ENCODE measurements at places on chromosomes 6 and 20.
A peak's percentile ranks its signal among the peaks of the same experiment; 100 is the strongest.

DNA sequence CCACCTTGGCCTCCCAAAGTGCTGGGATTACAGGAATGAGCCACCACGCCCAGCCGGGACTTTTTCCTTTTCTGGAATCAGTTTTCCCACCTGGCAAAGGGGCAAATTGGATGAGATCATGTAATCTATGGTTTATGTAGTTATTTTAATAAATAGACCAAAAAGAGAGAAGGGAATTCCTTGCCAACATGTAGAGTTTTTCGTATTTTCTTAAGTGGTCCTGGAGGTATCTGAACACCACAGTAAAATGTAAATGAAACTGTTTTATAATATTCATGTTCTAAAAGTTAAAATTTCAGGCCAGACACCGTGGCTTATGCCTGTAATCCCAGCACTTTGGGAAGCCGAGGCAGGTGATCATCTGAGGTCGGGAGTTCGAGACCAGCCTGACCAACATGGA lies 185.1 kb upstream of the ZNF217 start:
- no peak for DNase-seq

GRCh38 chr6:154578004-154578559 lies 67.6 kb upstream of the CNKSR3 start:
- DNase-seq = no peak

DNA sequence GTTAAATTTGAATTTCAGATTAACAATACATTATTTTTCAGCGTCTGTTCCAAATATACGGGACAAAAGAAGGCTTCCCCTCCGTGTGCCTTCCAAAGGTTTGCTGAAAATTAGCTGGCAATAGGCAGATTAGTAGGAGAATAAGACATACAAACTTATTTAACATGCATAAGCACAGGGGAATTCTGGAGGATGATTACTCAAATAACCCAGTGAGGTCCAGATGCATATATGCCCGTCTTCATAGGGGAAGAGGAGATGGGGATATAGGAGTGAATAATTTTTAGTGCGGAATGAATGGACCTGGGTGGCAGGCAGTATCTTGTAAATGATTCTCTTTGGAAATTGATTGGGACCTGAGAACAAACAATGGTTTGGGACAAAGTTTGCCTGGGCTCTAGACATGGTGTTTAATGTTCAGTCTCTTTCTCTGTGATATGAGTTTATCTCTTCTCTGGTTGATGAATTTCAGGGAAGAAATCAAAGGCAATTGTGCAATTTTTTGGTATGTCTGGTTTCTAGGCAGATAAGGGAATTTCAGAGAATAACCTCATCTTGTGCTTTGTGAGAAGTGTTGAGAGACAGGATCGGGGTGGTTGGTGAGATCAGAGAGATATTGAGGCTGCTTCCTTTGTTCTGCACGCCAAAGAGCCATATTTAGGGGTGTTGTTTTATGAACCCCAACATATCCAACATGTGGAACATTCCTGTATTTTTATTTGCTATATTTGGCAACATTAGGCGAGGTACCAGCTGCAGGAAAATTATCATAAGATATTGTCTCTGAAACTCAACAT lies 63.7 kb downstream of the MKKS start:
- DNase-seq = no peak

GRCh38 chr6:167435209-167435728 lies 110.4 kb downstream of the TTLL2 start:
- DNase-seq = no peak

- no peak for DNase-seq
These were observed 17.8 kb downstream of the LRFN2 start for GRCh38 chr6:40569162-40569910.

GRCh38 chr20:19715986-19716385 lies 42.1 kb upstream of the RIN2 start:
- no peak for DNase-seq

DNA sequence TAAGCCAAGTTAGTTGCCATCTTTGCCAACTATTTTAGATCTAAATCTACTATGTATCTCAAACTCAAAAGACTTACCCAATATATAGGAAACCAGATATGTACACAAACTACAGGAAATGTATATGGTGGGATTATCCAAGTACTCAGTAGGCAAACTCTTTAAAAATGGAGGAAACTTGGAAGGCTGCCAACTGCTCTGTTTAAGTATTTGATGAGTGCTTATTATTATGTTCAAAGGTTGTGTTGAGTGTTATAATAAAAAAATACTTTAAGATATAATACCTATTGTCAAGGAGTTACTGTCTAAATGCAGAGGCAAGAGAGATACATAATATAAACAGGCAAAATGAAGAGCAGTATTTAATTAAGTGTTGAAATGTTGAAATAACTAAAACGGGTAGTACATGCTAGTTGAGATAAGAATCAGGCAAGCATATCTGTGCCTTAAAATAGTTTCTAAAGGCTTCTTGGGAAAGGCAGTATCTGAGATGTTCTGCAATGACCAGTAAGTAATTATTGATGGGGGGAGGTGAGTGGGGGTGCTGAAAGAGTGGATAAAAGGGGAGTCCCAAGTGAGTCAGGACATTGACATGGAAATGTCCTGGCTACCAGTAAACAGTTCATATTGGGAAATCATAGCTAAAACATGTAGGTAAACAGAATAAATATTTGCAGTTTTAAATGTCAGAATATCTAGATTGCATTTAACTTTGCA lies 6.5 kb upstream of the DST start:
- no peak for DNase-seq

DNA sequence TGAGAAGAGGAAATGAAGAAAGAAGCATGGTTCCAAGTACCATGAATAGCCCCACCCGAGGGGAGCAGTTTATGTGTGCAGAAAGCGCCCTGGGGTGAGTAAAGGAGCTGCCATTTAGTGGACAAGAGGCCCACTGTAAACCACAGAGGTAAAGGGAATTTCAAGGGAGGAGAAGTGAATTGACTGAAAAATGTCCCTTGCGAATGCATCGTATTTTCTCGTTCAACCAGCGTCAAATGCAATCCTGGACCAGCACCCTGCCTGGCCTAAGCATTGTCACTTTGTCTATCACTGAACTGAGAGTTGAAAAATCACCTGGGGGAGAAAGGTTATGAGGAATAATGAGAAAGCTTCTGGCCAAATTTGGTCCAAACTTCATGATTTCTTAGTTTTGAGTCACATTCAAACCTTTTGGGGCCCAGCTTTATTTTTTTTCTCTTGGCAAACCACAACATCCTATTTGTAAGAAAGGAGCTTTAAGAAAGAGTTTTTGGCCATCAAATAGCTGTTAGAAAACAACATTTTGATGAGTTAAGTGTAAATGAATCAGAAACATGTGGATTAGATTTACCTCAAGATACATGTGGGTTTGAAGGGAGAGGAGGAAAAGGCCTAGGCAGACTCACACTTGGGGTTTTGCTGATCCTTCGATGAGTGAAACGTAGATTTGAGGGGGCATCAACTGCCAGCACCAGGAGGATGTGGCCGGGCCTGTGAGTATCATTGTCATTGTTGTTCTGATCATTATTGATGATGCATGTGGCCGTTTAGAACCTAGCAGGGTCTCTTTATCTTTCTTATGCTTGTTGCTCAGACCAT lies 214.0 kb downstream of the CLIC5 start:
- no peak for DNase-seq

GRCh38 chr6:112927641-112928320 lies 580.7 kb downstream of the RFPL4B start:
- DNase-seq = no peak

- DNase-seq = no peak
These were observed 171.5 kb downstream of the CDKAL1 start for GRCh38 chr6:20705741-20706140.

DNA sequence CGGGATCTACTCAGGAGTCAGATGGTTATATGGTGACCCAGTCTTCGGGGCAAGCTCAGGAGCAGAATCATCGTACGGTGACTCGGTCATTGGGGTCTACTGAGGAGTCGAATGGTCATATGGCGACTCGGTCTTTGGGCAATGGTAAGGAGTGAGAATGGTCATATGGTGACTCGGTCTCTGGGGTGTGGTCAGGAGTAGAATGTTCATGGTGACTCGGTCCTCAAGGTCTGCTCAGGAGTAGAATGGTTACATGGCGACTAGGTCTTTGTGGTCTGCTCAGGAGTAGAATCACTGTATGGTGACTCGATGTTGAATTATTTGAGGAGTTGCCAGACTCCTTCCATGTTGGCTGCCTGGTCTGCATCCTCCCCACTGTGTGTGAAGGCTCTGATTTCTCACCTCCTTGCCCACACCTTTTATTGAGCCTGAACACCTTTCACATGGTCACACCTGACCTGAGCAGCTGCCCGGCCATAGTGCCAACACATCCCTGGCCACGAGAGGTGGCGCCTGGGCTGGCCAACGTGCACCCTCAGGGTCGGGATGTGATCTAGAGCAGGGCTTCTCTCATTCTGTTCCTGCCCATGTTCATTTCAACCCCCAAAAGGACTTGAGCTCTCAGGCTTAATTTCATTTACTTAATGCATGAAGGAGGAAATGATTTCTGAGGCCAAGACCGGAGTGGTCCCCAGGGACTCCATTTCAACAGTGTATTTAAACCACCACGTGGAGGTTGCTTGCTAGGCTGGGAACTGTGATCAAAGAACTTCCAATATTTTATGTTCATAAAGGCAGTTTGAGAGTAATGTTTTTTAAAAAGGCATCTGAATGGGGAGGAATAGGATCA lies 119.5 kb downstream of the PHACTR3 start:
- DNase-seq = no peak

DNA sequence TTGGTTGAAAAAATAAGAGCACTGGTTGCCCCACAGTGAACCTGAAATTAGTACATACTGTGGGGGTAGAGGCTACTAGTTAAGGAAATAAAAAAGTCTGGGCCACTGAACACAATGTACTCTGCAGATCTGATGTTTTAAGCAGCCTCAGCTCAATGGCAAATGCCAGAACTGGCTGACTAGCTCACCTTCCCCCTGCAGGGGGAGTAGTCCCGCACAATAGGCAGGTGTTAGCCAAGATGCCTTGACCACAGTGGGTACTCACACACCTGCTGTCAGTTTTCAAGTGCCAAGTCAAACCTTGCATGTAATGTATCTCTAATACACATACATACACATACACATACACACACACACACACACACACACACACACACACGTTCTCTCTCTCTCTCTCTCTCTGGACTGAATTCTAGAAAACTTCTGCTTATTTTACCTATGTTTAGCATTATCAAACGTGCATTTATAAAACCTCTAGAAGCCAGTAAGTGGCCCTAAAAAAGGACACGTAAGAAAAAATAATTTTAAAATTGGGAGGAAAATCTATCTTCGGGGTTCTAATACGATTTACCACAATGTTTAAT lies 36.1 kb downstream of the GMDS start:
- DNase-seq = peak; percentile 40

DNA sequence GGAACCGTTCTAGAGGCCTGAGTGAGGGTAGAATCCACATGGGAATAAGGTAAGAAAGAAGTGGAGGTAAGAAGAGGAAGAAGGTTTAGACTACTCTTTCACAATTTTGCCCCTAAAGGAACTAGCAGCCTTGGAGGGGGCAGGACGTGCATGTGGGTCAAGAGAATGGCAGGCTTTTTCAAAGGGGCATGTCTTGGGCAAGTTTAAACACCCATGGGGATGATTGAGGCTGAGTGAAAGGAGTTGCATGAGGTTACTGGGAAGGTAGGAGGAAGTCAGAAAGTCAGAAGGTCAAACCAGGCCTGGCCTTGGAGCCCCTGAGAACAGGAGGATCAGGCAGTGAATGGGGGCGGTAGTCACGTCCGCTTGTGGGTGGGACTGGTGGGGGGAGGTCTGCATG lies 10.2 kb downstream of the ADA start:
- no peak for DNase-seq

DNA sequence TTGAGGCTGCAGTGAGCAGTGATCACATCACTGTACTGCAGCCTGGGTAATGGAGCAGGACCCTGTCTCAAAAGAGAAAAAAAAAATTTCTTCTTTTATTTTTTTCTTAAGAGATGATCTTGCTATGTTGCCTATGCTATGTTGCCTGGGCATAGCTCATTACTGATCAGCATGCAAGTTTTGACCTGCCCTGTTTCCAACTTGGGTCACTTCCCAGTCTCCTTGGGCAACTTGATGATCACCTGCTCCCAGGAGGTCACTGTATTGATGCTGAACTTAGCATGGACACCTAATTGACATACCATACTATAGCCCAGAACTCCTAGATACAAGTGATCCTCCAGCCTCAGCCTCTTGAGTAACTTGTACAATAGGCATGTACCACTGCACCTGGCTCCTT lies 30.7 kb upstream of the NANP start:
- DNase-seq = no peak

DNA sequence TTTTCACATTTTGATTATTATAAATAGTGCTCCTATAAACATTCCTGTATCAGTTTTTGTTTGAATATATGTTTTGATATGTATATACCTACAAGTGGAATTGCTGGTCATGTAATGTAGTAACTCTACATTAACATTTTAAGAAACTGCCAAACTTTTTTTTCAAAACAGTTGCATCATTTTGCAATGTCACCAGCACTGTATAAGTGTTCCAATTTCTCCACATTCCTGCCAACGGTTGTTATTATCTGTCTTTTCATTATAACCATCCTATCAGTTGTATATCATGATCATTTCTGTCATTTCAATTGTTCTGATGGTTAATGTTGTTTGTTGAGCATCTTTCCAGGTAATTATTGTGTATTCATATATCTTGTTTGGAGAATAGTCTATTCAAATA lies 44.8 kb upstream of the SAMD5 start:
- DNase-seq = no peak

DNA sequence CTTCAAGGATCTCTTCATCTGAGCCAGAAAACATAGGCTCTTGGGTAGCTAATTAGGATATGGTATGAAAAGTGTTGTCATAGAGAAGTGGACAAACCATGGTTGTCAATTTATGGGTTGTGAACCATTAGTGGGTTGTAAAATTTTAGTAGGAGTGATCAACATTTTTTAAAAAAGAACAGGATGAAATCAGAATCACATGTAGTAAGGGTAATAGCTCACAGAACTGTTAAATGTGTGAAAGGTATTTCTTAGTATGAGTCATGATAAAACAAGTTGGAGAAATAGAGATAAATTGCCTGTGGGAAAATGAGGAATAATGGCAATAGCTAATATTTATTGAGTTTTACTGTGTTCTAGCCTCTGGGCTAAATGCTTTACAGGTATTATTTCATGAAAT lies 113.4 kb downstream of the MAP3K4 start:
- DNase-seq = no peak

GRCh38 chr6:105135907-105136430 lies 43.8 kb downstream of the POPDC3 start:
- DNase-seq = no peak

DNA sequence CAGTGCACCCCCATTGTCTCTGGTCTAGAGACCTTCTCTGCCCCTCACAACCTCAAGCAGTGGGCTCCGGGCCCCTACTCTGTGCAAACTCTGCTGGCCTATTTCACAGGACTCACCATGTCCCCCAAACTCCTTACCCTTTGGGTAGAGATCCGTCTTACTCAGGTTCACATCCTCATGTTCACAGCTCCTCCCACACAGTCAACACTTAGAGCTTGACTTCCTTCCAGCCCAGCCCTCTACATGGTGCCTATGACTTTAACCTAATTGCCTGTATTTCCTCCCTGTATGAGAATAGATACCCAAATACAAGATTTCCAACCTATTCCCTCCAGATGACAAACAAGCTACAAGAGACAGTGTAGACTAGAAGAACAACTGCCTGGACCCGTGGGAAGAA lies 528.6 kb upstream of the JARID2 start:
- DNase-seq = peak; percentile 47
